ENCODE measurements at places on chromosomes 13 and 19. TPM values are rescaled to one million over a fixed set of nuclear protein-coding genes. Genes with fewer than 3 reads are reported as not detected.

Gene RASIP1
- total RNA-seq, result 9.1 TPM

Gene KIR3DL2
- total RNA-seq, result not detected

Gene RAB3A
- 6.0 TPM for total RNA-seq

DNA sequence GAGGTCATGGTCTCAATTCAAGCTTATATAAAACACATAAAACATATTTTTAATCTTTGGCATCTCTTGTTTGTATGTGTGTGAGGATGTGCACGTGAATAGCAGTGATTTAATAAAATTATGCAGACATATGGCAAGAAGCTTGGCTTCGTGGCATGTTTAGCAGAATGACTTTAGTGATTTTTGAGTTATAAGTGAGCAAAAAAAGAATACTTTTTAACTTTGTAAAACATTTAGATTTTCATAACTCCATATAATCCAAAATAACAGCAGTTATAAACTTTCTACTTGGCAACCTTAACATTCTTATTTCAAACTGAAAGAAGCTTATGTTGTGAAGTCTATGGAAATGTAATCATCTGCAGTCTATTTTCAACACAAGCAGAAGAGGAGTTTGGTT lies 120.6 kb downstream of the SLITRK1 start:
- no peak for DNase-seq

DNA sequence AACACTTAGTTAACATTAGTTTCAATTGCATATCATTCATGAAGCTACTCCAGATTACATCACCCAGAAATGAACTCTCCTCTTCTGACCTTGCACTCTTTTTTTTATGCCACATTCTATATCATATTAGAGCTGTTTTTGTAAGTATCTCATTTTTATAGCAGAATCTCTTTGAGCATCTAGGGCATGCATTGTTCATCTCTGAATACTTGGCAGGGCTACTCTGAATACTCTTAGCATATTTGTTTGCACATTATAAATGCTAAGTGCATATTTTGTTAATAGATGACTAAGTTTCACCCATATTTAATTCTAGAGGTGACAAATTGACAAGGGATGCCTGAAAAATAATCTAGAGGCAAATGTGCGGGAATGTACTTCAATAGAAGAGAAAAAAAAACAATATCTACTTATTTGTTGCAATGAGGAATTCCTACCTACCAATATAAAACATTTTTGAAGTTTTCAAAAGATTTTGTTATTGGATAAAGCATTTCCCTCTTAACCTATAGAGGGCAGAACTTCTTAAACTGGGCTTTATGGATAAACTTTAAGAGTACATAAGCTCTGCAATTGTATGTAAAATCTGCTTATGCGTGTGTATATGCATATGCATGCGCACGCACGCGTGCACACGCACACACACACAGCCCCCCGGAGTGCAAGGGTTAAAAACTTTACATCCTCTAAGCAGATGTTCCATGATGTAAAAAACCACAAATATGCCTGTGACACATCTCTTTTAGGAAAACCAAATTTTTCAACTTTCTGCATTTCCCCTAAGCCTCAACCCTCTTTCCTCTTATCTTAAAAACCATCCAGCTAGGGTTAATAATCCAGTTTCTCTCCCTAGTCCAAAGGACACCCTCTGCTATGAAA lies 73.0 kb upstream of the OXGR1 start:
- DNase-seq, result no peak

All from prostate gland (tissue), 2 donors.